Esophagus squamous epithelium (tissue), 5 donors: ENCODE measurements at places on chromosomes 12 and 14.

GRCh38 chr12:69885658-69886057, 60.6 kb downstream of the MYRFL start:
- DNase-seq = no peak

DNA sequence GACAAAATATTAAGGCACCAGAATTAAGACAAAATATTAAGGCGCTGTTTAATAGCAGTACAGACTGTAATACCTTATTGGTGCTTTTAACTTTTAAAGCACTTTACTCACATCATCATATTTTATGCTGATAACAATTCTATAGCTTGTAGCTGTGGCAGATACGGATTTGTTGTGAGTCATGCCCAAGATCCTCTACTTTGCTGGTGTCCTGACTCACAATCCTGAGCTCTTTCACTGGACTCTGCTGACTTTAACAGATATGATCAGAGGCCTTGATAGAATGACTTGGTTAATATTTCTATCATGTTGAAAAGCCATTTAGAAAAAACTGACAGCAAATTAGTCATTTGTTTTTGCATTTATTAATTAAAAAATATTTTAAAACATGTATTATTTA, 99.0 kb upstream of the PKP2 start:
- DNase-seq = no peak

DNA sequence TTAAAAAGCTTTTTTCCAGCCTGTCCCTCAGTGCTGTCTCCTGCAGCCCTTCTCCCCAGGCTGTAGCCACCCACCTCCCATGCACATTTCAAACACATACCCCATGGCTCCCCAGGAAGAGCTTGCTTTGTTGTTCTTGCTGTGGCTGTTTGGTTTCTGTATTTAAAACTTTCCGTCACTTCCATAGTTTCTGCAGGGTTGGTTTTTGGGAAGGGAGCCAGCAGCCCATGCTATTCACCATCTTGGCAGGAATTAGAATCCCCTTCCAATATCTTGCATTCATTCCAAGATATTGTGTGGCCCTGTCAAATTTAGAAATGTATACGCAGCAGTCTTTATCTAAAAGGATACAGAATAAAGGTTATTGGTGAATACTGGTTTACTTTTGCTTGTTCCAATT, 29.6 kb downstream of the CFAP251 start:
- no peak for DNase-seq

DNA sequence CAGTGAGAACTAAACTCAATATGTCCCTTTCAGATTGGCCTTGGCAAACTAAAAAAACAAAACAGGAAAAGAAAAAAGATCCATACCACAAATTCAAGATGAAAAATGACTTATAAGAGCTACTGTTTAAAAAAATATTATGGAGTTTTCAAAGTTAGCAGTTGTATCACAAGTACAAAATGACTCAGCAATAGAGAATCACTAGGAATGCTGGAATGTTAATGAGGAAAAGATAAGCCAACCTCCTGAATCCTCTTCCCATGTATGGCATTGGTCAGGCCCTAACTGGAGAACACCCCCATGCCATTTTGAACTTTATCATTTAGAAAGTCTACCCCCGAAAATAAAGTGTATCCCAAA, 62.2 kb downstream of the PPP1R36 start:
- DNase-seq = no peak

DNA sequence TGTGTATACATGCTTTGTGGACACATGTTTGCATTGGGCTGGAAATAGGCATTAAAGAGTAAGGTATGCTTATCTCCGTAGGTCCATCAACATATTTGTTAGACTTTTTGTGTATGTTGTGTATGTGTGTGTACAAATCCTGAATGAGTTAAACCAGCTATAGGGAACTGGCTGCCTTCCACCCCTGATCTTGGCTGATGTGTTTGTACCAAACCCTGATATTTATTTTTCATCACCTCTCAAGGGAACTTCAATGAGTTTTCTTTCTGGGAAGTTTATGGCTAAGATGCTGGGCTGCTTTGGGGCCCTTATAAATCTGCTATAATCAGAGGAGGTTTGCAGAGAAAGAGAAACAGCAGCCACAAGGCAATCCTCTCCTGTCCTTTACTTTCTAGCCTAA, 37.1 kb upstream of the CISTR start:
- DNase-seq = no peak
